ENCODE measurements at places on chromosomes 11 and 22.

DNA sequence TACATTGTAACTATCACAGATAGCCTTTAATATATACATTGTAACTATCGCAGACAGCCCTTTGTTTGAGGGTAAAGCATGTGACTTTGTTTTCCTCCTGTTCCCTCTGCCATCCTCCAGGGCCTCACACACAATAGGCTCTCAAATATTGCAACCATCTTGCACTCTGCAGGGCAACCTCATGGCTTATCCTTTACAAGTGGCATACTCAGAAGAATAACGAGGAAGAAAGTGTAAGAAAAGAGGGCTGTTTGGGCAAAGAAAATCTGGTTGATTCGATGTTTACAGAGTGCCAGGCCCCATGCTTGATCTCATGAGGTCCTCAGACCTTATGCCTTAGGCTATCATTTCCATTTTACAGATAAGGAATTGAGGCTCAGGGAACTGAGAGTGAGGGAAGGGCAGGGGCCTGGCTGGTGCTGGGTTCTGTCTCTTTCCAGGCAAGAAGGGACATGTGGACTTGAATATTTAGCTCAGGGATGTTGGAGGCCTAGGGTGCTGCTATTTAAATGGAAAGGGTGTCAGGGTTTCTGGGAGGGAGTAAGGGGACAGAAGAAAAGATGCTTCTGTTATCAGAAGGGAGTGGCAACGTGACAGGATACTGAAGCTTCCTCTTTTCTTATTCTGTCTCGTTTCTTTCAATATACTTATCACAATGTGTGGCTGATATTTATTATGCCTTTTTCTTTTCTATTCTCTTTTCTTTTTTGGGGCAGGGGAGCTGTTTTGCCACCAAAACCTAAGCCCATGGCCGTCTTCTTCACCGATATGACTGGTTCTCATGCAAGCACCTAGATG, 1.1 kb upstream of the SAMM50 start:
- H3K27ac ChIP-seq = peak overlapping the region; percentile 96
- H3K27me3 ChIP-seq = peaks cover 3% of the 10 kb centered on the region
- peaks cover 4% of the 10 kb centered on the region for H3K36me3 ChIP-seq
- H3K4me1 ChIP-seq = peaks cover 40% of the 10 kb centered on the region

GRCh38 chr11:92826136-92826535, 143.3 kb upstream of the MTNR1B start:
- H3K4me1 ChIP-seq = no peaks in the 10 kb centered on the region
- DNase-seq = no peak
- H3K36me3 ChIP-seq = no peaks in the 10 kb centered on the region

DNA sequence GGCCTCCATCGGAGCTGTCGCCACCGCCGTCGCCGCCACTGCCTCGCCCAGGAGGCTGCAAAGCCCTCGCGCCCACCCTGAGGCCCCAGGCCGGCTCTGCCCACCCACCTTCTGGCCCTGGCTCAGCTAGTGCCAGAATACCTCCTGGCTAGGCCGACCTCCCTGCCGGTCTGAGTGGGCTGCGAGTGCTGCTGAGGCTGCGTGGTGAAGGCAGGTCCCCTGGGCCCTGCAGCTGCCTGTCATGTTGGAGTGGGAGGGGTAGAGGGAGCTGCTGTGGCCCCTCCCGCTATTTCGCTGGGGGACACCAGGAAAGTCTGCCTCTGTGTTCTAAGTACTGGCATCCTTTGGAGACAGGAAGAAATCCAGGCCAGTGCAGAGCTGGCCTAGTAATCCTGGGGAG, 34.2 kb downstream of the LRRC10B start:
- no peak overlapping the region for H3K4me3 ChIP-seq
- H3K27ac ChIP-seq = no peak overlapping the region
- no peak for DNase-seq
- H3K27me3 ChIP-seq = peaks cover 32% of the 10 kb centered on the region

DNA sequence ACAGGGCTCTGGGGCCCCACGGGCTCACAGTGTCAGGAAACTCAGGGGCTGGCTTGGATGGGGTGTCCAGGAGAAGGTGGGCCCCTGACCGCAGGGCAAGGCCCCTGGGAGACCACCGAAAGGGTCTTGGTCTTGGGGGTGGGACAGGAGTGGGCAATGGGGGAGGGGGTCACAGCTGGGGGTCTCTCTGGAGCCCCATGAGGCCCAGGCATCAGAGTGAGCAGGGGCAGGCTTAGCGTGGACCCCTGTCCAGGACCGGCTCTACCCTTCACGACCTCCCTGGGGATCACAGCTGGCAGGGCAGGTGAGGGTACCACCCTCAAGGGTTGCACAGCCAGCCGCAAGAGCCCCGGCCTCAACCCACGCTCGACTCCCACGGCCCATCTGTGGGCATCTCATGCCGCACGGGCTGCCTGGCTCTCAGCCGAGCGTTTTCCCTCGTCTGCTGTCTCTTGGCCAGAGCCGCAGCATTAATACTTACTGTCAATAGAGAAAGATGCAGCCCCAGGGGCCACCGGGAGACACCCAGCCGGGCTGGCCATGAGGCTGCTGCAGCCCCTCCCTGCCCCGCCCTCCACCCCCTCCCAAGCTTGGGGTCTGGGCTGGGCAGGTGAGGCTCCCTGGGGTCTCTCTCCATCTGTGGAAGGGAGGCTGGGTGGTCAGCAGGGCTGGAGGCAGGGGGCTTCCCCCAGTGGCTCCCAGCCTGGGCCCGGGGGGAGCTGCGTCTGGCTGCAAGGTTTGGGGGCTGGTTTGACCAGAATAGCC, 662 bp downstream of the MUC5B start:
- H3K27me3 ChIP-seq = peaks cover 8% of the 10 kb centered on the region
- no peaks in the 10 kb centered on the region for H3K36me3 ChIP-seq
- H3K4me1 ChIP-seq = no peaks in the 10 kb centered on the region
- no peak overlapping the region for H3K27ac ChIP-seq

DNA sequence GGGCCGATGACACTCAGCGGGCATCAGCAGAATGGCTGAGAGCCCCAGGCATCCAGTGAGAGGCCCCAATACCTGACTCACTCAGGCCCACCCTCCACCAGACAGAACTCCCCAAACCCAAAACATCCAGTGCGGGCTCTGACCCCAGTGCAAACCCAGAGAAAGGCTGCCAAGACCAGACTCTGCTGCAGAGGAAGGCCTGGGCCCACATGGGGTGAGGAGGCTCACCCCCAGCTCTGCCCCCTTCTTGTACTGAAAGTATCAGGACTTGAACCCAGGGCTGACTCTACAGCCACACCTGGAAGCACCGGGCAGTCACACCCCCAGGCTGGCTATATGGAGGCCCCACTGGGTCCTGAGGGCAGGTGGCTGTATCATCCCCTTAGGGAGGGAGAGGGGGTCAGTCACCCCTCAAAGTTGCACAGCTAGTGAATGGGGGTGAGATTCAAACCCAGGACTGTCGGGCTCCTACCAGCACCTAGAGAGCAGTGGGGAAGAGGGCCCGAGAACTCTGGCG, 49.3 kb downstream of the IGLL1 start:
- H3K36me3 ChIP-seq = no peaks in the 10 kb centered on the region
- no peak overlapping the region for H3K27ac ChIP-seq
- no peaks in the 10 kb centered on the region for H3K4me1 ChIP-seq
- DNase-seq = no peak
- peaks cover 29% of the 10 kb centered on the region for H3K27me3 ChIP-seq

DNA sequence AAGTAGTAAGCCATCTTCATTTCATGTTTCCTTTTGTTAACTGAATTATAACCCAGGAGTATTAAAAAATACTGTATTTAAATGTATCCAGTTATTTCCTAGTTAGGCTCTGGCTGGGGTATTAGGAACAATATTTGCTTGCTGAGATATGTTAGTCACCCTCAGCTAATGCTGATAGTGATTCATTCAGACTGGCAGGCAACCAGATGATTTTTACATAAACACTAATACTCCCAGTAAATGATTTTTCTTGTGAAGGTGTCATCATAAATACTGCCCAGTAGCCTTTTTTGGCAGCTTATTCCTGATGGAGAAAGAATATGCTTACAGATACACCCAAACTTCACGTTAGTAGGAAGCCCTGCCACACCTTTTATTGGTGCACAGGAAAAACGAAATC, 8.1 kb downstream of the YWHAH start:
- H3K27ac ChIP-seq = no peak overlapping the region
- no peak for DNase-seq
- peaks cover 71% of the 10 kb centered on the region for H3K36me3 ChIP-seq
- peaks cover 77% of the 10 kb centered on the region for H3K4me1 ChIP-seq
- H3K4me3 ChIP-seq = no peak overlapping the region

DNA sequence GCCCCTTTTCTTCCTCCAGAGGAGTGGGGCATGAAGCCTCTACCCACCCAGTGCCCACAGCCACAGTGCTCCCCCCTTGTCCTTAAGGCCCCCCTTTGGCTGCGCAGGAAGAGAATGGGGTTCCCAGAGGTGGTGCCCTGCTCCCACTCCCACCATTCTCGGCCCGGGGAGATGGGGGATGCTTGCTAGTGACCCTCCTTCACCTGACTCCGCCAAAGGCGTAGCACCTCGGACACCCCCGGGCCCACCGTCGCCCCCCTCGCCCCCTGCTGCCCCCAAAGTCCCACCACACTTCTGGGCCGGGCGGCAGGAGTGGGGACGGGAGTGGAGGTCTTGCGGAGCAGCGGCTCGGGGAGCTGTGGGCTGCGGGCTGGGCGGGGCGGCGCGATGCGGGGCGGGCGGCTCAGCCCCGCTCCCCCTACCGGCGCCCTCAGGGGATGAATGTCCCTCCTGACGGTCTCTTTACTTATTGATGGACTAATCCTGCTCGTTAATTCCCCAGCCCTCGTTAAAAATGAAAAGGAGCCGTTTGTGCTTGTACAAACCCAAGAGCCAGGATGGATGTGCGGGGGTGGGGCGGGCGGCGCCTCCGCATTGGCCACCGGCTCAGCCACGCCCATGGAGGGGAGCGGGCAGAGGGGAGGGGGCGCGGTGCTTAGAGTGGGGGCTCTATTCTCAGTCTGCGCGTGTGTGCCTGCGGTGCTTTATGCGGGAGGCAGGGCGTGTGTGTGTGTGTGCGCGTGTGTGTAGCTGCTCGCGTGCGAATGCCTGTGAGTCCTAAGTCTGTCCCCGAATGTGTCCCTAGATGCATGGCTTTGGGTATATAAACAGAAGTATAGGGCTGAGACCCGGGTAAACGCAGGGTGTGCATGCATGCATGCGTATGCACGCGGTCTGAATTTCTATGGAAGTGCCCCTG, 25.6 kb downstream of the SYT7 start:
- no peaks in the 10 kb centered on the region for H3K4me1 ChIP-seq
- H3K27me3 ChIP-seq = peaks cover 73% of the 10 kb centered on the region
- no peak for DNase-seq

- H3K4me3 ChIP-seq = no peak overlapping the region
- DNase-seq = no peak
- H3K4me1 ChIP-seq = no peaks in the 10 kb centered on the region
- peaks cover 9% of the 10 kb centered on the region for H3K36me3 ChIP-seq
- H3K27ac ChIP-seq = no peak overlapping the region
Observed at GRCh38 chr11:27354359-27354965, 8.6 kb downstream of the CCDC34 start.

DNA sequence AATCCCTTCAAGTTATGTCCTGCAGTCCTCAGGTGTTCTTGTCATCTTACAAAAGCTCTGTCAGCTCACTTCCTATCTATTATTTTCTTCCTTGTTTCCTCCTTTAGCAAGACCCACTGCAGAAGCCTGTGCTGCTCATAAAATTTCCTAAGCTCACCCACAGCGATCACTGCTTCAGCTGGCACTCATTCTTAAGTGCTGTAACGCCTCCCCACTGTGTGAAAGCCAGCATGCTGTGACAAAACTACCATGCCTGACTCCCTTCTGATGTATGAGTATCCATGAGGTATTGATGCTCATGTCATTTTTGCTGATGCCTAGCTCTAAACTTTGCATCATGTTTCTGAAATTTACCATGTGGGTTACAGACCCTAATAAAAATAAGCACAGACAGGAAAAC, 41.5 kb upstream of the CNTN5 start:
- DNase-seq = no peak
- H3K4me1 ChIP-seq = no peaks in the 10 kb centered on the region
- no peaks in the 10 kb centered on the region for H3K36me3 ChIP-seq

GRCh38 chr11:30487200-30487898, 98.8 kb downstream of the MPPED2 start:
- no peaks in the 10 kb centered on the region for H3K27me3 ChIP-seq
- H3K4me3 ChIP-seq = no peak overlapping the region
- DNase-seq = no peak
- no peaks in the 10 kb centered on the region for H3K36me3 ChIP-seq
- no peak overlapping the region for H3K27ac ChIP-seq

DNA sequence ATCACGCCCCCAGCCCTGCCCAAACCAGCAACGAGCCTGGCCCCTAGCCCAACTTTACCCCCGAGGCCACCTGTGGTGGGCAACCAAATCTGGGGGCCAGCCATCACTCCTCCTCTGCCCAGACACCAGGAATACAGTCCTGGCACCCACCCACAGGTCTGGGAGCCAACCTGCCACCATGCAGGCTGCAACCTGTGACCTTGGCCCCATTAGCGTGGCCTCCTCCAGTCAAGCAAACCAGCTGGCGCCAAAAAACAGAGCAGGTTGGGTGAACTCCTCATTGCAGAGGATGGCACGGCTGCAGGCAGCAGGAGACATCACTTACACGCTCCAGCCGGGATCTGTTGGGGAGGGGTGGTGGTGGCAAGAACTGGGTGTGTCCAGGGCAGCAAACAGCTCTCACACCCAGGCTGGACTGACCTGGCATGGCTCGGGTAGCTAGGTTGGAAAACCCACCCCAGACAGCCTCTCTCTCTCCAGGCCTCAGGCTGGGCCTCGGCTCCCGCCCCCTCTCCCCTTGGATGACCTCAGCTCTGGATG, 65.5 kb upstream of the TCF20 start:
- no peak for DNase-seq
- H3K27me3 ChIP-seq = peaks cover 48% of the 10 kb centered on the region
- H3K27ac ChIP-seq = no peak overlapping the region
- H3K4me3 ChIP-seq = no peak overlapping the region
- no peaks in the 10 kb centered on the region for H3K4me1 ChIP-seq
- H3K36me3 ChIP-seq = no peaks in the 10 kb centered on the region

DNA sequence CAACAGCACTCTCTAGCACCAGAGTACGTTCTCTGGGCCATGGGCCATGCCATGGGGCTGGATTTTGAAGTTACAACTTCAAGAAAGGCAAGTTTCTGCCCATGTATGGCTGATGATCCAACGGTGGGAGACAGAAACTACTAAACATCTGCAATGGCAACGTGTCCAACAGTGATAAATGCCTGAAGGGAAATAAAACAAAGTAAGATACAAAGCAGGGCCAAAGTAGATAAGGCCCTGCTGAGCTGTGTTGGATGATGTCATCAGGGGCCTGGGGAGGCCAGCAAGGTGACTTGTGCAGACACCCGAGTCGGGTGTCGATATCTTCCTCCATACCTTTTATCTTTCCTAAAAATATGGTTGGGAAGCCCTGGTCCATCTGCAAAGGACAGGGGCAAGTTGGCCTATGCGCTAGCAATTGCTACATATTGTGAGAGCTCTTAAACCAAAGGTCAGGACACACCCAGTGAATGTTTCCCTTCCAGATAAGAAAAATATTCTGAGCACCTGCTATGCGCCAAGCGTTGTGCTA, 487.2 kb downstream of the MN1 start:
- H3K4me3 ChIP-seq = no peak overlapping the region
- peaks cover 7% of the 10 kb centered on the region for H3K27me3 ChIP-seq
- no peaks in the 10 kb centered on the region for H3K36me3 ChIP-seq
- no peaks in the 10 kb centered on the region for H3K4me1 ChIP-seq
- H3K27ac ChIP-seq = no peak overlapping the region

GRCh38 chr11:61695917-61696316, 15.7 kb downstream of the DAGLA start:
- peak overlapping the region; percentile 21 for H3K4me3 ChIP-seq
- peak; percentile 94 for DNase-seq
- H3K36me3 ChIP-seq = no peaks in the 10 kb centered on the region

GRCh38 chr22:22888571-22889353, 1.1 kb downstream of the IGLL5 start:
- no peaks in the 10 kb centered on the region for H3K36me3 ChIP-seq
- H3K4me3 ChIP-seq = no peak overlapping the region
- H3K4me1 ChIP-seq = peaks cover 17% of the 10 kb centered on the region
